ENCODE measurements at places on chromosomes 6 and 20.

- DNase-seq: no peak
Observed at GRCh38 chr6:112348891-112349635, 1.9 kb downstream of the RFPL4B start.

DNA sequence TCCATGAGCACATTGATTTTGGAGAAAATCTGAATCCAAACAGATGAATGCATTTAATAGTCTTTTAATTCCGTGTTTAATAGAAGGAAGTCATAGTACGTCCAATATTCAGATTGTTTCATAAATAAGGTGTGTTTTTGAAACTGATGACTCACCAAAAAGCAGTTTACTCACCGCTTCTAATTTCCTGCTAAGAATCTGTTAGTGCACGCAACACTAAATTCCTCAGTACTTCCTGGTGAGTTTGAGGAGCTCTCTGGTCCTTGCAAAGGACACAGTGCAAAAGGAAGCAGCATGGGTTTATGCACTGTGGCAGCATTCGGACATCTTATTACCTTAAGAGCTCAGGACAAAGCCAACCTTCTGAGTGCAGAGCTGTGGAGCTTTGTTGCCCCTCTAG lies 2.3 kb upstream of the ADGRF1 start:
- peak; percentile 4 for DNase-seq

DNA sequence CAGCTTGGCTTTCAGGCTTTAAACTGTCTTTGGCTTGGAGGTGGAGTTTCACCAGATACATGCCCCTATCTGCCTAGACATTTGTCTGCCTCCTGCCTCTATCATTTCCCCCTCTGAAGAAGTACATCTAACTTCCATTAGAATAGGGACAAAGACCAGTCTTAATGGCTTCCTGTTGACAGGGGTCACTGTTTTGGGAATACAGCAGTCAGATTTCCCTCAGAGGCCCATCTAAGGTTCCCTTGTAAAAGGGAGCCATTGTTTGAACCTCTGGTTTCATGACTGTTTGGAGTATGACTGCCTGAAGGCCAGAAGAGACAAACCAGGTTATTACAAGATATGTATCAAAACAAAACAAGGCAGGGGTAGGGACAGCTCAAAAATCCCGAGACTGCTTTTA lies 665.7 kb upstream of the GJE1 start:
- no peak for DNase-seq

GRCh38 chr6:52483671-52484003 lies 63.5 kb downstream of the EFHC1 start:
- no peak for DNase-seq

GRCh38 chr6:125658759-125659431 lies 90.5 kb upstream of the HEY2 start:
- no peak for DNase-seq

DNA sequence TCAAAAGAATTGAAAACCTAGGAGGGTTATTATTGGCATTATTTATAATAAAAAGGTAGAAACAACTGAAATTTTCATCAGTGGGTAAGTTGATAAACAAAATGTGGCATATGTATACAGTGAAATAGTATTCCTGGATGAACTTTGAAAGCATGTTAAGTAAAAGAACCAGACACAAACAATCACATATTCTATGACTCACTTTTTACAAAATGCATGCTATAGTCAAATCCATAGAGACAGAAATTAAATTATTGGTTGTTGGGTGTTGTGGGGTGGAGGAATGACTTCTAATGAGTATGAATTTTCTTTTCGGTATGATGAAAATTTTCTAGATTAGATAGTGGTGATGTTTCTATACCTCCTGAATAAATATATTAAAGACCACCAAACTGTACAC lies 94.6 kb downstream of the LRRC1 start:
- no peak for DNase-seq
